Keratinocyte (primary cell): ENCODE measurements at places on chromosomes 6 and 20. TPM values are rescaled to one million over a fixed set of nuclear protein-coding genes. Genes with fewer than 3 reads are reported as not detected.
A peak's percentile ranks its signal among the peaks of the same experiment; 100 is the strongest.

DNA sequence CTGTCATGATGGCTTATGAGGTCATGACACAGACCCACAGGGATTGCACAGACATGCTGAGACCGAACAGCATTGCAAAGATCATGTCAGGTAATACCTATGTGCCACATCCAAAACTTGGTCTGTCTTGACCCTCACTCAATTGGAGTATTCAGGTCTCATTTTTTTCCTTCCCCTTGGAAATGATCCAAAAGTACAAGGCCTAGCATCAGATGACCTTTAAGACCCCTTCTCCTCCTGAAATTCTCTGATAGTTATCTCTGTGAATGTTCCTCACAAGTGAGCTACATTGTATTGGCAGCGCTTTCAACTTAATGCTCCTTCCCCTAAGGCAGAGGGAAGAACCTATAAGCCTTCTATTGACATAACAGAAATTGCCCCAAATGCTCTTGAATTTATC, 507.4 kb upstream of the JARID2 start:
- H3K4me1 ChIP-seq, result peaks cover 37% of the 10 kb centered on the region
- H3K27ac ChIP-seq, result no peak overlapping the region
- DNase-seq, result no peak
- H3K27me3 ChIP-seq, result no peaks in the 10 kb centered on the region

DNA sequence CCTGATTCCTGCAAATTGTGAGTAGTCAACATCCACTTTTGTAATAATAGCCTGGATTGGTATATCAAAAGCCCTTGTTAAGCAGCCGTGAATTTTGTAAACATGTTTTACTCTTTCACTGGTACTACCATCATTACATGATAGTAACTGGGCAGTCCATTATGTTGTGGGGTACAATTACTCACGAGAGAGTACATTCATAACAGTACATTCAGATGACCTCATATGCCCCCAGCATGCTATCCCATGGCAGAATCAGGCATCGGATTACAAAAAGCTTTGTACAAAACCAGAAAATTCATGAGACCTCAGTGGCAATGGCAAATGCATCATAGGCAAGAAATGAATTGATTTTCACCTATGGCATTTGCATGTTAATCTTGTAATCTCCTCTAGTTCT, 166.2 kb downstream of the EPM2A start:
- H3K4me1 ChIP-seq, result no peaks in the 10 kb centered on the region
- no peak for DNase-seq
- H3K27me3 ChIP-seq, result no peaks in the 10 kb centered on the region
- no peak overlapping the region for H3K27ac ChIP-seq
- no peak overlapping the region for H3K4me3 ChIP-seq

DNA sequence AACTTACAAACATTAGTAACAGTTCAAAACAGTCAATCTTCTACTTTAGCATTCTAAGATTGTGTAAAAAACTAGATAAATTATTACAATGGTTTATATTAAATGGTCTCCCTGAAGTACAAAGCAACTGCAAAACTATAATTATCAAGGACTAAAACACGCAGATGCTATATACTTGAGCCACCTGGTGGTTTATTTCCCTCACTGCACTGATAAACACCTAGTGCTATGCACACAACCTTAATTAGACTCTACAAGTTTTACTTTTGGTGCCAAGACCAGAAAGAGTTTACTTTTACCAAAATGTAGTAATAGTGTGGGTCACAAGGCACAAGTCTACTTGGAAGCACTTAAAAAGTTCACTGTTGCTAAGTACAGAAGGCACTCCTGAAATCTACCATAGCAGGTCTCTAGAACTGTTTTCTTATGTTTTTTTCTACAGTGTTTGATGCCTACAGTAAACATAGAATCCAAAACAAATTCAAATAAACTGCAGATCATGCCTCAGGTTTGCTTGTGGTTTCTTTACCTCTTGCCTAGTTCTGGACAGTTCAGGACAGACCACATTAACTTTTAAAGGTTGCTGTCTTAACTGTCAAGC, 49.2 kb downstream of the GMDS start:
- DNase-seq, result no peak
- no peaks in the 10 kb centered on the region for H3K36me3 ChIP-seq
- H3K4me3 ChIP-seq, result no peak overlapping the region
- no peak overlapping the region for H3K27ac ChIP-seq

GNAS-AS1 gene
- polyA plus RNA-seq, result 0.25 to 0.37 TPM (median 0.31 TPM) in 3 replicates

DEFB119 gene
- not detected in 3 replicates for polyA plus RNA-seq

BCAS1 gene
- polyA plus RNA-seq, result 0.01 TPM in 1 of 3 replicates, not detected in the others

GRCh38 chr6:110643175-110643574, 166.8 kb upstream of the SLC22A16 start:
- H3K4me3 ChIP-seq, result no peak overlapping the region
- DNase-seq, result no peak
- H3K36me3 ChIP-seq, result no peaks in the 10 kb centered on the region
- no peaks in the 10 kb centered on the region for H3K4me1 ChIP-seq
- H3K27ac ChIP-seq, result no peak overlapping the region

PRDM13 gene
- polyA plus RNA-seq, result not detected in 3 replicates

PEDS1 gene
- 48.7 to 77.3 TPM (median 62.3 TPM) in 3 replicates for polyA plus RNA-seq

SAMD3 gene
- 2.9 to 7.0 TPM (median 5.4 TPM) in 3 replicates for polyA plus RNA-seq

DNA sequence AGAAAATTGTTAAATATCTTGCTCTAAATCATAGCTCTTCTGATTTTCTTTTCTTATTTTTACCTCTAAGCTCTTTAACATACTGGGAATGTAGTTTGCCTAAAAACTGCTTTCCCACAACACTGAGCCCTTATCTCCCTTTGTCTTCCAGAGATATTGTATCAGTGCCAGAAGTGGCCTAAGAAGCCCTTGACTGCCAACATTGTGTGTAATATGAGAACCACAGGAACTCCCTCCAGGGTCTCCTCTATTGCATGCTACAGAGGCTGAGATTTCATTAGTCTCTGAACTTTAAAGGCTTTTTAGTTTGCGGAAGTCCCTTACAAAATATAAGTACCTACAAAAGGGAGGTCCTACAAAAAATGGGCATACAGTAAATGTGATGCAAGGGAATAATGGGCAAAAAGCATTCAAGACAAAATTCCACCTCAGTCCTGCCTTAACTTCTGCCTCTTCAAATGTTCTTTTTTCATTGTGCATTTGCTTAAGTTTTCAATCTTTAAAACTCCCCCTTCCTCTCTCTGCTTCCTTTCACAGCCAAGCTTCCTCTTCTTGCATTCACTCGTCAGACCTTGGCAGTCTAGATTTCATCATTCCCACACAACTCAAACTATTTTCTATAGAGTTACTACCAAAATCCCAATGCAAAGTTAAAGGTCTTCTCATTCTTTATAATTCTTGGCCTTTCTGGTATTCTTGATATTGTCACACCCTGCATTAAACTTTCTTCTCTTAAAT, 76.5 kb downstream of the ADGRG6 start:
- peak overlapping the region; percentile 12 for H3K4me3 ChIP-seq
- no peaks in the 10 kb centered on the region for H3K27me3 ChIP-seq
- DNase-seq, result no peak

- H3K4me1 ChIP-seq, result peaks cover 4% of the 10 kb centered on the region
- H3K27me3 ChIP-seq, result no peaks in the 10 kb centered on the region
- H3K27ac ChIP-seq, result no peak overlapping the region
- no peaks in the 10 kb centered on the region for H3K36me3 ChIP-seq
- no peak overlapping the region for H3K4me3 ChIP-seq
Measured at GRCh38 chr6:112040956-112041355, 12.9 kb upstream of the CCN6 start.

GRCh38 chr6:14728396-14729024, 517.4 kb upstream of the JARID2 start:
- peak overlapping the region; percentile 13 for H3K27ac ChIP-seq
- no peaks in the 10 kb centered on the region for H3K36me3 ChIP-seq
- no peaks in the 10 kb centered on the region for H3K27me3 ChIP-seq
- DNase-seq, result no peak
- H3K4me3 ChIP-seq, result no peak overlapping the region

CRISP3 gene
- 0.02 to 0.04 TPM in 2 of 3 replicates, not detected in the other for polyA plus RNA-seq

DNA sequence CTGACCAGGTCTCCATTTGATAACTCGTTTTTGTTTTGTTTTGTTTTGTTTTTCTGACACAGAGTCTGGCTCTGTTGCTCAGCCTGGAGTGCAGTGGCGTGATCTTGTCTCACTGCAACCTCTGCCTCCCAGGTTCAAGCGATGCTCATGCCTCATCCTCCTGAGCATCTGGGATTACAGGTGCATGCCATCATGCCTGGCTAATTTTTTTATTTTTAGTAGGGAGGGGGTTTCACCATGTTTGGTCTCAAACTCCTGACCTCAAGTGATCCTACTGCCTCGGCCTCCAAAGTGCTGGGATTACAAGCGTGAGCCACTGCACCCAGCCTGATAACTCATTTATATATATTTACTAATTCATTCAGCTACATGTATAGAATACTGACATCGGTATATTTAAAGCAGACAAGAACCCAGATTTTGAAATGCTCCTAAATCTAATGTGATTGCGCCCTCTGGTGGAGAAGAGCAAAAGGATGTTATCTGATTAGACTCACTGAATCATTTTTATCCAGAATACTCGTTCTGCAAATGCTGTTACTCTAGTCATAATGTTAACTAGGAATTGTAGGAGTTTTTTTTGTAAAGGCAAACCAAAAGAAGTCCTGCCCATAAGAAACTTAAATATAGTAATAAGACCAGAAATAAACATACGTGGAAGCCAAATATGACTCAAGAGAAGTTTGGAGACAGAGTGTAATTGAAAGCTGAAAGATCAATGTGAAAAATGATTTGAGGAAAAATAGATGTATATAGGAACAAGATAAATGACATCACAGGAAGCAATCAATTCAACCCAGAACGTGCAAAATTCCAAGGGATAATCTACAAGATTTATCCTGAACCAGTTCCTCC, 5.3 kb upstream of the COL12A1 start:
- H3K27ac ChIP-seq, result no peak overlapping the region
- H3K4me1 ChIP-seq, result peaks cover 18% of the 10 kb centered on the region
- H3K27me3 ChIP-seq, result no peaks in the 10 kb centered on the region

MTHFD1L gene
- polyA plus RNA-seq, result 17.4 to 38.0 TPM (median 35.4 TPM) in 3 replicates

C2 gene
- 0.04 TPM in 1 of 3 replicates, not detected in the others for polyA plus RNA-seq

CFB gene
- polyA plus RNA-seq, result 0.84 to 2.9 TPM (median 2.5 TPM) in 3 replicates

DNA sequence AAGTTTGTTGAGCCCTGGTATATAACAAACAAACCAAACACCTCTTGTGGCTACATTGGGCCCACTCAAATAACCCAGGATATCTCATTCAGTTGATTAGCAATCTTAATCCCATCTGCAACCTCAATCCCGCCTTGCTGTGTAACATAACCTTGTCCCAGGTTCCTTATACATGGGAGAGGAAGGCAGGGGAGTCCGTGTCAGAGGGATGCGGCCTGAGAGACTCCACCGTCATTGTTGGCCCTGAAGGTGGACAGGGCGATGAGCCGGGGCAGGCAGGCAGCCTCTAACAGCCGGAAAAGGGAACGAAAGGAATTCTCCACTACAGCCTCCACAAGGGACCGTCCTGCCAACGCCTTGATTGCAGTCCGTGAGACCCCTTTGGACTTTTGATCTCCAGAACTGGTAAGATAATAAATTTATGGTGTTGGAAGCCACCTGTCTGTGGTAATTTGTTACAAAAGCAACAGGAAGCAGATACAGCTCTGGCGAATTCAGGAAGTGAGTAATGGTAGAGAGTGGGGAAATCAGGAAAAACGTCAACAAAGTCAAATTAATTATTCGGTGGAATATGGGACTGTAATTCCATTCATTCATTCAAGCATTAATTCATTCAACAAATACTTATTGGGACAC, 124.5 kb upstream of the SALL4 start:
- H3K36me3 ChIP-seq, result no peaks in the 10 kb centered on the region
- no peak overlapping the region for H3K27ac ChIP-seq
- H3K4me1 ChIP-seq, result peaks cover 6% of the 10 kb centered on the region
- no peak for DNase-seq
- no peak overlapping the region for H3K4me3 ChIP-seq

- H3K4me1 ChIP-seq, result no peaks in the 10 kb centered on the region
- no peaks in the 10 kb centered on the region for H3K36me3 ChIP-seq
- DNase-seq, result no peak
- H3K27me3 ChIP-seq, result no peaks in the 10 kb centered on the region
- H3K27ac ChIP-seq, result no peak overlapping the region
Measured at GRCh38 chr6:127554435-127555006, 22.5 kb upstream of the C6orf58 start.

DNA sequence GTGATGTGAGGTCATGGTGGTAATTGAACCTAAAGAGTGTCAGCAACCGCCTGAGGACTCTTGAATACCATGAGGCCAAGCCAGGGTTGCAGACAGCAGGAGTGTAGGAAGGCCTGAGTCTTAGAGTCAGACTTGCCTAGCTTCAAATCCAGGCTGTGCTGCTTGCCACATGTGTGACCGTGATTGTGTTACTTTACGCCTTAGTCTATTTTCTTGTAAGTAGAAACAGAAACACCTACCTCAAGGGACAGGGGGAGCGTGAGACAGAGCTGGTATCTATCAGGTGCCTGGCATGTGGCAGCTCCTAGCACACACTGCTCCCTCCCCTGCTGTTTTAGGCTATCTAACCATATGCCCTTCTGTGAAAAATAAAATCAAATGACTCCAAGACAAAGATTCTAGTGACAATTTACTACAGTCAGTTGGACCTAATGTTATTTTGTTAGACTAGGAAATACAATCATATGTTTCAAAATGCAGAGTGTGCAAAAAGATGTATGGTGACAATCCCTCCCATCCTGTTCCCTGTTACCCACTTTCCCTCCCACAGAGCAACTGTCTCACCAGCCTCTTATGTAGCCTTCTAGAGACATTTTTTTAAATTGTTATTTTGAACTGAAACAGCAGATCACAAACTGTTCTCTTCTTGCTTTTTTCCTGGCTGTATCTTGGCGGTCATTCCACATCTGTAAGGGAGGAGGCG, 21.7 kb downstream of the TAF8 start:
- DNase-seq, result no peak
- H3K4me1 ChIP-seq, result no peaks in the 10 kb centered on the region
- H3K36me3 ChIP-seq, result peaks cover 32% of the 10 kb centered on the region

GRCh38 chr20:58059260-58059544, 169.3 kb downstream of the ANKRD60 start:
- no peak overlapping the region for H3K4me3 ChIP-seq
- no peaks in the 10 kb centered on the region for H3K36me3 ChIP-seq
- DNase-seq, result no peak
- no peaks in the 10 kb centered on the region for H3K4me1 ChIP-seq

DNA sequence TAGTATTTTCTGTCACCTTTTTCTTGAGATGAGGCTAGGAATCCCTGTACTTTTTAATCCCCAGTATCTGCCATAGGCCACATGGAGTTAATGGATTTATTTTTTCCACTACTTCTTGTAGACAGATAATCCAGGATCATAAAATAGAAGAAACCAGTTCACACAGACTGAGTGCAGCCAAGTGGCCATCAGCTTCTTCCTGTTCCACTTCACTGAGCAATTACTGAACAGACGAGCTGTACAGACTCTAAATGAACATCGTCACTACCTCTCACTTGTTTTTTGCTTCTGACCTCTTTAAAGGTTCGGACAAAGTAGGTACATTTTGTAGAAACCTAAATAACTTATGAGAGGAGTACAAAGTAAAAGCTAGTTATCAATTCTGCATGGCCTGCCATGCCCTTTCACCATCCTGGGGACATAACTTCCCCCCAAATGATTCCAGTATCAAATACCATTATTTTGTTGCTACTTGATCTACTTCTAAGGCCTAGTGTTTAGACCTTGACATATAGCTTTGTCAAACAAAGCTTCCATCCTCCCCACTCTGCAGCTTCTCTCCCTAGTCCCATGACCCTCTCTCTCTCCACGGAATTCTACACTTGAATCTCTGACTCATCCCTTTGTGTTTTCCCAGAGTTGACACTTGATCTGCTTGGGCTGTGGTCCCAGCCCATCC, 34.4 kb upstream of the ARHGAP18 start:
- no peak overlapping the region for H3K27ac ChIP-seq
- no peaks in the 10 kb centered on the region for H3K27me3 ChIP-seq

GRCh38 chr20:55057779-55058415, 582.5 kb downstream of the DOK5 start:
- no peak overlapping the region for H3K4me3 ChIP-seq
- H3K27ac ChIP-seq, result no peak overlapping the region
- no peaks in the 10 kb centered on the region for H3K27me3 ChIP-seq
- H3K36me3 ChIP-seq, result no peaks in the 10 kb centered on the region
- H3K4me1 ChIP-seq, result peaks cover 10% of the 10 kb centered on the region
